ENCODE measurements at places on chromosomes 4 and X.

GRCh38 chrX:153924149-153924861 lies 1.8 kb downstream of the ARHGAP4 start:
- DNase-seq = no peak

DNA sequence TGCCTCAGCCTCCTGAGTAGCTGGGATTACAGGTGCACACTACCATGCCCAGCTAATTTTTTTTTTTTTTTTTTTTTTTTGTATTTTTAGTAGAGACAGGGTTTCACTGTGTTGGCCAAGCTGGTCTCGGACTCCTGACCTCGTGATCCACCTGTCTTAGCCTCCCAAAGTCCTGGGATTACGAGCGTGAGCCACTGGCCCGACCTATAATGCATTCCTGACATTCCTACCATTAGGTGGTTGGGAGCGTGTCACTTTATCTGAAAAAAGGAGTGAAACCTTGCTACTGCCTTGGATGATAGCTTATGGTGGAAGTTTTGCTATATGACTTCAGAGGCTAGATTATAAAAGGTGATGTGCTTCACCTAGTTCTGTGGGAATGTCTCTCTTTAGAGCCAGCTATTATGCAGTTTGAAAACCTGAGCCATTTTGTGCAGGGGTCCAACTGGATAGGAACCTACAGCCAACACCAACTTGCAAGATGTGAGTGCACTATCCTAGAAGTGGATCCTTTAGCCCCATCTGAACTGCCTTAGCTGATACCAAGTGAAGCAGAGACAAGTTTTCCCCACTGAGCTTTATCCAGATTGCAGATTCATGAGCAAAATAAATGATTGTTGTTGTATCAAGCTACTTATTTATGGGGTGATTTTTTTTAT lies 29.8 kb upstream of the EMCN start:
- no peak for DNase-seq

GRCh38 chrX:124407226-124407625 lies 60.9 kb downstream of the SH2D1A start:
- DNase-seq = no peak

DNA sequence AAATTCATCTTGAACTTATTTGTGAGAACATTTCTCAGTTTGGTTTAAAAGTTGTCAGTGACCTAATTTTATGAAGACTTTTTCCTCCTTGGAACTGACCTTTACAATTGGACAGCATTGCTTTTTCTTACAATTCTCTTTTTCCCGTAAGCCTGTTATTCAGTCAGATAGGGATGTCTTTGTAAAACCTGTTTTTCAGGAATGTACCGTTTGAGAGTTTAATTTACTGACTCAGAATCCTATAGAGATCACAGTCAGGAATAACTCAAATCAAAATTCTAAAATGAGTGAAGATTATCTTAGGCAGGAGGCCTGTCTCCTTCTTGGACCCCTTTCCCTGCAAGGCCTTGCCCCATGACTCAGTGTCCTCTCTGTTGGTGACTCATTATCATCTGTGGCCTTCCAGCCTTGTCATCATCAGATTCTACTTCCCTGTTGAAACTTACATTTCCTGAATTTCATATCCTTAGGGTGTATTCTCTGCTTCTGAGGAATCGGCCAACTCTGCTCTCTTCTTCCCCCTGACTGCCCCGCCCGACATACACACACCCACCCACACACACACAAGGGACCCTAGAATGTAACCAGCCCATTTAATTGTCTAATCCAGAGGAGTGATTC lies 99.8 kb downstream of the ARHGAP10 start:
- no peak for DNase-seq

GRCh38 chr4:138890891-138891570 lies 124.5 kb upstream of the NOCT start:
- DNase-seq = no peak

DNA sequence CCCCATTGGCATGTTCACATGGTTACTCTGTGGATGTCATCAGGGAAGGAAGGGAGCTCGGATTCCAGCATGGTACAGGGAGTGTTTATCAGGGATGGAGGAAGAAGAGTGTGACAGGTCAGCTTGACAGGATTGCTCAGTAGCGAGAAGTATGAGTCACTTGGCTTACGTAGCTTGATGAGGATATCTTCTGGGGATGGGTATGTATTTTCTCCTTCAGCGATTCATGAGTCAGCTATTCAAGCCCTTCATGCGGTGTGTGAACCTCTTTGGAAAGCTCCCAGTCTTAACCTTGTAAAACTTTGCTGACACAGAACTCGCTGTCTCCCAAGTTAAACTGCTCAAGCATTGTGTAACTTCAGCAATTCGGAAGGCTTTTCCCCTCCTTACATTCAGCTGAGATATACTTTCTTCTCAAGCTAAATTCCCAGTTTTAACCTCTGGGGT lies 275.4 kb downstream of the ARHGAP10 start:
- DNase-seq = no peak

GRCh38 chrX:10101269-10101668 lies 55.5 kb upstream of the CLCN4 start:
- DNase-seq = no peak

DNA sequence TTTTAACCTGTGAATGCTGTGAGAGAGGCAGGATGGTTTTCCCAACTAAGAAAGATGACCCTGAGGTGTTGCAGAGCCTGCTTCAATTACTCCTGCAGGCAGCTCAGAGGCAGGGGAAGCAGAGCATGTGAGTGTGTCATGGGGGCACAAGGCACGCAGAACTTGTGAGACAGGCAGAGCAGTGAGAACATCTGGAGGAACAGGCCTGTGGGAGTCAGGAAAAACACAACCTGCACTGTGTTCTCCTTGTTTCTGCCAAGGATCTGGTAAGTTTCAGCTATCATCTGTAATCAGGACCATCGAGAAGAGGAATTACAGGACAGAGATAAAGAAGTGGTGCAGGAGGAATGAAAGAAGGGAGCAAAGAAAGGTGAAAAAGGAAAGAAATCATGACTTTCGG lies 741.8 kb upstream of the INTU start:
- DNase-seq = no peak

GRCh38 chr4:16229604-16230003 lies 3.3 kb upstream of the TAPT1 start:
- DNase-seq = no peak

- no peak for DNase-seq
Observed at GRCh38 chr4:107988763-107989035, 990 bp upstream of the HADH start.

GRCh38 chr4:42237010-42237409 lies 84.6 kb upstream of the BEND4 start:
- no peak for DNase-seq

GRCh38 chr4:66636349-66636748 lies 909.0 kb downstream of the CENPC start:
- DNase-seq = no peak

- DNase-seq = no peak
Observed at GRCh38 chrX:120419463-120419862, 49.6 kb downstream of the LAMP2 start.

- peak; percentile 66 for DNase-seq
Observed at GRCh38 chr4:122716825-122717448, 15.6 kb upstream of the BBS12 start.

GRCh38 chr4:161178310-161178709 lies 985.5 kb downstream of the FSTL5 start:
- DNase-seq = no peak
